MM.1S (cell line): ENCODE measurements at places on chromosomes 4 and X.

DNA sequence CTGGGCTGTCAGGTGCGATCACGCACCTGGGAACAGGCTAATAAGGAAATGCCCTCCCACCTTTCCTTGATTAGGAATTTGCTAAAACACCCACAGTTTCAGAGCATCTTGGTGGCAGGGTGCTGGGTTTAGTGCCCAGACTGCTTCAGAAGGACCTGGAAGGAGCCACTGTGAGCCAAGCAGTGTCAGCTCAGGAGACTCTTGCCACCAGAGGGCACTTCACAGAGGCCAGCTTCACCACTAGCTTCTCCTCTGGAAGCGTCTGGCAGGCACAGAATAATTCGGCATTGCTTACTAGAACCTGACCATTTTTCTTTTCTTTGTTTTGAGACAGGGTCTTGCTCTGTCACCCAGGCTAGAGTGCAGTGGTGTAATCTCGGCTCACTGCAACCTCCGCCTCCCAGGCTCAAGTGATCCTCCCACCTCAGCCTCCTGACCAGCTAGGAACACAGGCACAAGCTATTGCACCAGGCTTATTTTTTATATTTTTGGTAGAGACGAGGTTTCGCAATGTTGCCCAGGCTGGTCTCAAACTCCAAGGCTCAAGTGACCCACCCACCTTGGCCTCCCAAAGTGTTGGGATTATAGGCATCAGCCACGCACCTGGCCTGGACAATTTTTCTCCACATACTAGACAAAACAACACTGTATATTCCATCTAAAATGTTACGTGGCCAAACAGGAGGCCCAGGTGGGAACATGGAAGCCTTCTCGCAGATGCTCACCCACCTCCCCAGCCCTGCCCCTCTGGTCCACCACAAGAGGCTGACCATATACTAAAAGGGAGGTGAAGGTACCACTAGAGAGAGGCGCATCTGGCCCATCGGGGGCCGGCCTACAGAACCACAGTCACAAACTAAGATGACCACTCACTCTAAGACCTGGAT, 14.1 kb downstream of the NOP14 start:
- H3K4me1 ChIP-seq: no peaks in the 10 kb centered on the region
- H3K27ac ChIP-seq: no peak overlapping the region
- no peaks in the 10 kb centered on the region for H3K27me3 ChIP-seq

- H3K4me1 ChIP-seq: no peaks in the 10 kb centered on the region
- H3K27ac ChIP-seq: no peak overlapping the region
- no peak for DNase-seq
- H3K36me3 ChIP-seq: no peaks in the 10 kb centered on the region
Measured at GRCh38 chrX:29640106-29640505, 575.3 kb upstream of the MAGEB2 start.

DNA sequence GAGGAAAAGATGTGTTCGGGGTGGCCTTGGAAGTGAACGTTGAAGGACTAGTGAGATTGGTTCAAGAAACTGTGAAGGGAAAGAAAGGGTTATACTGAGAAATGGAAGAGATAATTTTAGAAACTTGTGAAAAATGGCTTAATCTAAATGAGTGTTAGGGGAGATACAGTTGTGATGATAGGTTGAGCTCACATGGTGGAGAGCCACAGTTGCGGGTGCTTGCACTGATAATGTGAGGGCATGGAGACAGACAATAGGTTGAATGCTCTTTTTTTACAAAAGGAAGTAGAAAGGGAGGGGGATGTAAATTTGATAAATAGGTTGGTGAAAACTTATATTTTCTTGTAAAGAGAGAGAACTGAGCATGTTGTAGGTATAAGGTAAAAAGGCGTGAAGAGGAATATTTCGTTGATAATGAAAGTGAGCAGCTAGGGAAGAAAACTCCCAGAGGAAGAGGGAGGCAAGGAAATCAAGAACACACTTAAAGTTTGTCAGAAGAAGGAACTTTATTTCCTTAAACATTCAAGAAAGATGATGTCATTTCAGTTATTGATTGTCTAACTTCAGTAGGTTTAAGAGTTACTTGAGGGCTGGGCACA, 8.2 kb downstream of the AREG start:
- H3K4me3 ChIP-seq: no peak overlapping the region
- H3K27me3 ChIP-seq: no peaks in the 10 kb centered on the region
- 0 out of 2 replicates have a peak, but pooled peaks cover 6% of the 10 kb centered on the region for H3K4me1 ChIP-seq
- H3K36me3 ChIP-seq: no peaks in the 10 kb centered on the region

- no peaks in the 10 kb centered on the region for H3K36me3 ChIP-seq
- DNase-seq: no peak
- no peaks in the 10 kb centered on the region for H3K27me3 ChIP-seq
- H3K4me1 ChIP-seq: no peaks in the 10 kb centered on the region
- H3K4me3 ChIP-seq: no peak overlapping the region
- no peak overlapping the region for H3K27ac ChIP-seq
Measured at GRCh38 chr4:113300471-113300928, 251.0 kb downstream of the ANK2 start.

DNA sequence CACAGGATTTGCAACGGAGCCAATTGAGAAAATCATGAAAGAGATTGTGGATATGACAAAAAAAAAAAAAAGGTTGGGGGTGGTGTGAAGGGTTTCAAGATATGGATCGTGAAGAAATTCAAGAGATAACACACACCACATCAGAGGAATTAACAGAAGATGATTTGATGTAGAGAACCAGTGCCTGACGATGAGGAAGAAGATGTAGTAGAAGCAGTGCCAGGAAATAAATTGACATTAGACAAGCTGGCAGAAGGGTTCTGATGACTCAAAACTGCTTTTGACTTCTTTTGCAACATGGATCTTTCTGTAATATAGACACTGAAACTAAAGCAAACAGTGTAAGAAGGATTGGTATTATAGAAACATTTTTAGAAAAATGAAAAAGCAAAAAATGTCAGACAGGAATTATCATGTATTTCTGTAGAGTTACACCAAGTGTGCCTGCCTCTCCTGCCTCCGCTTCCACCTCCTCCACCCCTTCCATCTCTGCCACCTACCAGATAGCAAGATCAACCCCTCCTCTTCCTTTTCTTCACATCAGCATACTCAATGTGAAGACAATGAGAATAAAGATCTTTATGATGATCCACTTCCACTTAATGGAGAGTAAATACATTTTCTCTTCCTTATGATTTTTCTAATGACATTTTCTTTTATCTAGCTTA, 127.5 kb upstream of the OTUD4 start:
- H3K4me3 ChIP-seq: no peak overlapping the region
- H3K27ac ChIP-seq: no peak overlapping the region
- H3K4me1 ChIP-seq: no peaks in the 10 kb centered on the region
- no peak for DNase-seq
- no peaks in the 10 kb centered on the region for H3K36me3 ChIP-seq

GRCh38 chrX:433771-434170, 47.1 kb upstream of the PPP2R3B start:
- H3K27ac ChIP-seq: no peak overlapping the region
- DNase-seq: no peak
- no peaks in the 10 kb centered on the region for H3K4me1 ChIP-seq
- no peaks in the 10 kb centered on the region for H3K36me3 ChIP-seq
- H3K27me3 ChIP-seq: peaks cover 4% of the 10 kb centered on the region

DNA sequence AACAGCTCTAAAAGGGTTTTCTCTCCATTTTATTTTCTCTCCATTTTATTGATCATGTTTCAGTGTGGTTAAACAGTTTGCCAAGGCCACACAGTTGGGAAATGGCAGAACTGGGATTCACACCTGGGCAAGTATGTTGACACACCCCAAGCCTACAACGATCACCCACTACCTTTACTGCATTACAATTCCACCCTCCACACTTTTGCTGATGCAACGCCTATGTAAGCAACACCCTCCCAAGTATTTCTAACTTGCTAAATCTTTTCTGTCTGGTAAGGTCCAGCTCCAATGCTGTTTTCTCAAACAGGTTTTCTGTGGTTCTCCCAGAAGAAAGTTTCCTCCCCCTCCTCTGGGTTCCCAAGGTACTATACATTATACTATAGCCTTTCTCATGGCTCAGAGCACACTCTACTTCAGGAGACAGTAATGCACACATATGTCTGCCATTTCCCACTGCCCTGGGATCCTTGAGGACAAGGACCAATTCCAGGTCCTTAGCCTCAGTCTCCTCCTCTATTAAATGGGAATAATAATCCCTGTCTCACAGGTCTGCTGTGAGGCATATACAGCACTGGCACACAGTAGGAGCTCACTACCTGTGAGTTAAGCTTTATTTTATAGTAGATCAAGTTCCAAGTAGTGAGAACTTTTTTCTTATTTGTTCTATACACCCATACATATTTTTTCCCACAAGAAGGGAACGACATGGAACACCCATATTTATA, 27.9 kb downstream of the IQSEC2 start:
- DNase-seq: no peak
- no peak overlapping the region for H3K4me3 ChIP-seq
- no peak overlapping the region for H3K27ac ChIP-seq
- no peaks in the 10 kb centered on the region for H3K4me1 ChIP-seq
- no peaks in the 10 kb centered on the region for H3K27me3 ChIP-seq

DNA sequence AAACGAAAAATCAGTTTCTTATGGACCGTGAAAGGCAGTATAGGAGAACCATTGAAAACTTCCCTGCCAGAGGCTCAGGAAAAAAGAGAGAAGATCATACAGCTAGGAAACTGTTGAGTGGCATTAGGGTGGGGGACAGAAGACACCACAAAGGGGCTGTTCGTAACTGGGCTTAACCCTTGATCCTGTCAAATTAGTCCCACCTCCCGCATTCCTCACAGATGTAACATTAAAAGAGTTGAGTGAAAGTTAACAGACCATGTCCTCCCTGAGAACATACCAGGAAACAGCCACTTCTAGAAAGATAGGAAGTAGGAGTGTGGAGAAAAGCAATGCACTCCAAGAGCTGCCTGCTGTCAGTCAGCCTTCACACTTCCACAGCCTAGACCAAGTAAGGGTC, 8.7 kb downstream of the SHROOM4 start:
- H3K4me1 ChIP-seq: no peaks in the 10 kb centered on the region
- H3K27ac ChIP-seq: no peak overlapping the region
- DNase-seq: no peak
- H3K27me3 ChIP-seq: no peaks in the 10 kb centered on the region
- H3K4me3 ChIP-seq: no peak overlapping the region

DNA sequence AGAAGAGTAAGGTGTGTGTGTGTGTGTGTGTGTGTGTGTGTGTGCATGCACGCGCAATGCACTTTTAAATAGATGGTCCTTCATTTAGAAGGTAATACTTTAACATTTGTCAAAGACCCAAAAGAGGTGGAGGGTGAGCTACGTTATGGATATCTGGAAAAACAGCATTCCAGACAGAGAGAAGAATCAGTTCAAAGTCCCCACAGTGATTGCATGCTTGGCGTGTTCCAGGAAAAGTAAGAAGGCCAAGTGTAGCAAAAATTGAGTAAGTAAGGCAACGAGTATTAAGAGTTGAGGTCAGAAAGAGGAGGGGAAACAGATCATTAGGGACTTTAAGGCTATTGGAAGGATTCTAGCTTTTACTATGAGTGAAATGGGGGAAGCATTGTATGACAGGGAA, 21.9 kb upstream of the GABRE start:
- no peaks in the 10 kb centered on the region for H3K27me3 ChIP-seq
- no peak for DNase-seq
- H3K27ac ChIP-seq: no peak overlapping the region
- H3K4me3 ChIP-seq: no peak overlapping the region

DNA sequence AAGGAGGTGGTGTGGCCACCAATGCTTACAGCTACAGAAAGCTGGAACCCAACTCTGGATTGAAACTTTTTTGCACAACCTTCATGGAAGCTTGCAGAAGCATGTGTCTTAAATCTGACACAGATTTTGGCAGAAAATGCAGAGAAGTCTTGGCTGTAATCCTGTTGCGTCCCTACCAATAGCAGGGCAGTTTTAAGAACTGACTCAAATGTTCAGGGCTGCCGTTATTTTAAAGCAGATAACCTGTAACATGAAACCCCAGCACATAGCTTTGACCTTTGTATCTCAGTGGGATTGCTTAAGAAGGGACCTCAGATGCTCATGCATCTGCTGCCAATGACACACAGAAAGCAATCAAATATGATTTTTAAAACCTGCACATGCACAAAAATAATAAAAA, at the start of gene VEGFD:
Gene VEGFD (minus strand): TSS at position 110 of the 400 bp plus-strand sequence. CDS start 467 bp downstream, outside the sequence.
- no peak within 1 kb of the TSS for H3K4me3 ChIP-seq
- H3K27ac ChIP-seq: no peak within 1 kb of the TSS
- no peak for DNase-seq
- H3K4me1 ChIP-seq: no peaks in the 10 kb centered on the region
- H3K27me3 ChIP-seq: no peaks in the 10 kb centered on the region

DNA sequence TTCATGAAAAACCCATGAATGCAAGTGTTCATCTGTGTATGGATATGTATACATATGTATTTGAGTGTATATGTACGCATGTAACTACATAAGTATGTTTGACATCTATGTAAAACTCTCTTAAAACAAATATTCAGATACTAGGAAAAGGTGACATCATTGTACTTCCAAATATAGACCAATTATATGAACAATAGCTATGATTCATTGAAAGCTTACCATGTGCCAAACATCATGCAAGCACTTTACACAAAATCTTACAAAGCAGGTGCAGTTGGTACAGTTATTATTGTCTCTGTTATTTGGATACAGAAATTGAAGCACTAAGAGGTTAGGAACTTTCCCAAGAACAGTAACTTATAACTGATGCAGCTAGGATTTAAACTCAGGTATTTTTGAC, 21.4 kb downstream of the MAGEB17 start:
- no peaks in the 10 kb centered on the region for H3K4me1 ChIP-seq
- H3K27me3 ChIP-seq: no peaks in the 10 kb centered on the region
- H3K36me3 ChIP-seq: no peaks in the 10 kb centered on the region
- no peak overlapping the region for H3K4me3 ChIP-seq
- DNase-seq: no peak
- H3K27ac ChIP-seq: no peak overlapping the region
